ENCODE measurements at places on chromosomes 16 and 17.
A peak's percentile ranks its signal among the peaks of the same experiment; 100 is the strongest.

DNA sequence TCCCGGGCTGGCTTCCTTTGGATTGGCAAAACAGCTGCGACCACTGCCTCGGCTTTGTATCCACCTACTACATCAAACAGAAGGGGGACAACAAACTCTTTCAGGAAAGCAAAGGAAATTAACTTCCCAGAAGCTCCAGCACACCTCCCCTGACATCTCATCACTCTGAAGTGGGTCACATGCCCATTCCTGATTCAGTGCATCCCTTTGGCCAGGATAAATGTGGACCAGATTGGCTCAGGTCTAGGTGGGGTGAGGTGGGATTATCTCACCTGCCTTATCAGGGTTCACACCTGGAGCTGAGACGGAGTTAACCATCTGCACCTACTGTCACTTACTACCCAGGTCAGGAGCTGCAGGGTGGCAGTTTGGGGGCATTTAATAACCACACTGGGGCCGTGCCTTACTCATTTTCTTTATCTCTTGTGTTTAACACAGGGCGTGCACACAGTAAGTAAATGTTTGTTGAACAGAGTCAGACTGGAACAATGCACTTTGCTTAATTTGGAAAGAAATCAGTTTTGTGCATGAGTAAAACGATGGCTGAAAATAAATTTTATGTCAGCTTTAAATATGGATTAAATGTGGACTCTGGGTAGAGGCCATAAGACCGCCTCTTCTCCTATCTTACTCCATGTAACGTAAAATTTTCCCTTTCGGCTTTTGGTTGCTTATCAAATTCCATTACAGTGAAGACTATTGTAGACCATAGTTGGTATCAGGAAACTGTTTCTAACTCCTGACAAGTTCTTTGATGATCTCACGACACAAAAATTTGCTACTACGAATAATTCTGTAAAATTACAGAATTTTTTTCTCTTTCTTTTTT lies 36.0 kb downstream of the IQCK start:
- peak; percentile 11 for DNase-seq

- no peak for DNase-seq
Observed at GRCh38 chr17:82096709-82097183, 1.3 kb downstream of the FASN start.

- peak; percentile 92 for DNase-seq
Observed at GRCh38 chr17:10265100-10265810, 66.8 kb upstream of the GAS7 start.

- DNase-seq = no peak
Observed at GRCh38 chr16:14548933-14549788, 80.9 kb downstream of the PARN start.

DNA sequence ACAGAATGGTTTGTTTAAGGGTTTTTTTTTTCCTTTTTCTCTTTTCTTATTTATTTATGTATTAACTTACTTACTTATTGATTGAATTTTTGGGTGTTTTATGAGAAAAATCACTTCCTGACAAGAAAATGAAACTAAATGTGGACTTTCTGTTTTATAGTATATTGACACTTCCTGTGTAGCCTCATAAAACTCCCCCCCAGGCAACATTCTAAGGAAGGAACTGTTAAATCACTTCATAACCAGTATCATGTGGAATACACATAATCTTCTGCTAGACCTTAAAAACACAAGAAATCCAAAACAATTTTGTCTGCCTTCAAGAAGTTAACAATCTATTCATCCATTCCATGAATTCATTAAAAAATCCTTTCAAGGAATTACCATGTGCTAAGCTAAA lies 164.1 kb upstream of the TOM1L1 start:
- DNase-seq = no peak
